ENCODE measurements at places on chromosomes 11 and 22.

GRCh38 chr11:102458548-102458947, 6.0 kb upstream of the TMEM123 start:
- no peak for DNase-seq

GRCh38 chr11:72700146-72700545, 25.9 kb upstream of the PDE2A start:
- no peak for DNase-seq

- no peak for DNase-seq
Measured at GRCh38 chr11:92628401-92629292, 340.8 kb upstream of the MTNR1B start.

DNA sequence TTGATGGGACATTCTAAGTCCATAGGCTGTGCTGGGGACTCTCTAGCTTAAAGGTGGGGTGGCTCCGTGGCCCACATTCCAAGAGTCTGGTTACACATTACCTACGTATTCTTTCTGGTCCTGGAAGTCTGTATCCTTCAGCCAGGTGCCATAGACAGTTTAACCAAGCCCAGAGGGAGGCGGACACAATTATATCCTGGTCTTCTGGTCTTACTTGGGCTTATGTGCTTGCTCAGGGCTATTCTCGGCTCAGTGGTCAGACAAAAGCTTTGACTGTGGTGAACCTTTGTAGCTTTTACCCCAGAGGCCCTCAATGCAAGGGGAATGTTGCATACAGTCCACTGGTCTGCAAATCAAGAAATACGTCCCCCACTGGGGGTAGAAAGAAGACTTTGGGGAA, 3.4 kb upstream of the INCENP start:
- no peak for DNase-seq

GRCh38 chr11:72972496-72973128, 158.4 kb downstream of the ATG16L2 start:
- no peak for DNase-seq

GRCh38 chr11:92662601-92663360, 306.7 kb upstream of the MTNR1B start:
- no peak for DNase-seq

- no peak for DNase-seq
Measured at GRCh38 chr11:72321381-72321996, 77.5 kb upstream of the PHOX2A start.

GRCh38 chr11:5227681-5228080, 810 bp upstream of the HBB start:
- no peak for DNase-seq

DNA sequence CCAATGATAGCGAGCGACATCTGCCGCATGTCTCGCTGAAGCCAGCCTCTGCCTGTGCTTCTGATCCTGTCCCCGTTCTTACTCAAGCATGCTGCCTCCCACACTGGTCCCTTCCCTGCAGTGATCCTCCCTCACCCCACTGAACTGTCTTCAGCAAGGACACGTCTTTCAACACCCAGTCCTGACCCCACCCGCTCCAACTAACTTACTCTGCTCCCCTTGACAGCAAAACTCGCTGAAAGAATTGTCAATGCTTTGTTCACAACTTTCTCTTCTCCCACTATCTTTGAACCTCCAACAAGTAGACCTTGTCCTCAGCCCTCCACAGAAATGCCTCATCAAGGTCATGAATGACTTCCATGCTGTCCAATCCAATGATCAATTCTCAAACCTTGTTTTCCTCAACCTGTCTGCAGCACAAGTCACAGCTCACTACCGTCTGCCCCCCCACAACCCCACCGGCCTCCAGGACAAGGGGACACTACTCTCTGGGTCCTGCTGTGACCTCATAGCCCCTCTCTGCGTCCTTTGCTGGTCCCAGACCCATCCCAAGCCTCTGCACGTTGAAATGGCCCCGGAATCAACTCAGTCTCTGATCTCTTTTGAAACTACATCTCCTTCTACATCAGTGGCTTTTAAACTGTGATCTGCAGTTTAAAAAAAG, 108.0 kb downstream of the MICAL3 start:
- no peak for DNase-seq
